ENCODE measurements at places on chromosomes 5 and 9. TPM values are rescaled to one million over a fixed set of nuclear protein-coding genes. Genes with fewer than 3 reads are reported as not detected.

Gene C5orf58
- polyA plus RNA-seq, result 0.24 TPM

Gene IL9
- not detected for polyA plus RNA-seq

Gene ASTN2
- polyA plus RNA-seq, result 8.2 TPM

GRCh38 chr5:156137071-156137869 is 189.7 kb upstream of the SGCD start:
- DNase-seq, result no peak

GRCh38 chr5:171365351-171365750 is 22.3 kb upstream of the NPM1 start:
- no peak for DNase-seq

DNA sequence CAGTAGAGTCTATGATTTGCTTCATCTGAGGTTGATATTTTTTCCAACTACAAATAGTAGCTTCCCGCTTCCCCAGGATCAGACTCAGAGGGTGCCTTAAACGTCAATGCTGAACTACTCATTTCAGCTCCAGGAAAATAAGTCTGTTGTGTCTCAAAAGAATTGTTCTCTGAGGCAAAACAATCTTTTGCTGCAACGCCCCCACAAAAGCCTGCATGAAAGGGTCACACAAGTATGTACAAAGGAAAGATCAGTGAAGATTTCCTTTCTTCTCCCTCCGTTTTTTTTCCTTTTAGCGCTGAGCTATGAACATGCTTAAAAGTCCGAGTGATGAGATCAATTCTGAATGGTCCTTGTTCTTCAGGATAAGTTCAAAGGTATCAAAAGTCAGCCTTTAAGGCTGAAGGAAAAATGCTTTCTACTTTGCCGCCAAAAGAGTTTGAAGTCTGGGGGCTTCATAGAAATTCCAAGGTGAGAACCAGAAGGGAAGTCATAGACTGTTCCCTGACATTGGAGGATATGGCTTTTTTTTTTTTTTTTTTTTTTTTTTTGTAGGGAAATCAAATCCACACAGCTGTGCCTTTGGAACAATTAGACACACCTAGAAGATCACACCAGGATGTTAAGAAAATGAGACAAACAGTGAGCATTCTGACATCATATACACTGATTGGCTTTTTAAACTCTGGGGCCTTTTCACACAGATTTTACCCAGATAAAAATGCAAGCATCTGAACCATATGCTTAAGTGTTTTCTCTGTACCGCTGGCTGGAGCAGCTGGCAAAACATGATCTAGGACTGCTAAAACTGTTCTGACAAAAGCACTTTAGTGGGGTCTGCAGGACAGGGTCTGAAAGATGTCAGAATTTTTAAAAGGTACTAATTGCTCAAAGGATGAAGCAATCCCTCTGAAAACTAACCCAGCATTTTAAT is 329.3 kb downstream of the ENC1 start:
- DNase-seq, result no peak

DNA sequence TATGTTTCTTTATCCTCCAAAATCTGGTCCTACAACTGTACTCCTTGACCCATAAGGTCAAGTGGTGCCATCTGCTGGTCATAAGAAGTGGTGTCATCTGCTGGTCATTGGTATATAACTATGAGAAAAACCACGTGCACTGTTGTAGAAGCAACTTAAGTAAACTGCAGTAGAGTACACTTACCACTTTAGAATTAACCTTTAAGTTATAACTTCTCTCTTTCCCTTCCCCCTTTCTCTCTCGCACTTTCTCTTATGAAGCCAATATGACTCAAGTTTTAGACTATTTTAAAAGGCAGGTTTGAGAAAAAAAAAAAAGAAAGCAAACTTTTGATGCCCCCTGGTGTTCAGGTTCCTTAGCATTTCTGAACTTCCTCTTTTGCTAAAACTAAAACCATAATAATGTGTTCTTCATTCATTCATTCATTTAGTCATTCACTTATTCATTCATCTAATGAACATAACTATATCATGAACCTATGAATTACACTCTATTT is 12.8 kb upstream of the MTAP start:
- no peak for DNase-seq

- no peak for DNase-seq
Observed at GRCh38 chr5:50929174-50929573, 262.7 kb downstream of the PARP8 start.

GRCh38 chr5:174500636-174501035 is 223.7 kb upstream of the MSX2 start:
- no peak for DNase-seq

DNA sequence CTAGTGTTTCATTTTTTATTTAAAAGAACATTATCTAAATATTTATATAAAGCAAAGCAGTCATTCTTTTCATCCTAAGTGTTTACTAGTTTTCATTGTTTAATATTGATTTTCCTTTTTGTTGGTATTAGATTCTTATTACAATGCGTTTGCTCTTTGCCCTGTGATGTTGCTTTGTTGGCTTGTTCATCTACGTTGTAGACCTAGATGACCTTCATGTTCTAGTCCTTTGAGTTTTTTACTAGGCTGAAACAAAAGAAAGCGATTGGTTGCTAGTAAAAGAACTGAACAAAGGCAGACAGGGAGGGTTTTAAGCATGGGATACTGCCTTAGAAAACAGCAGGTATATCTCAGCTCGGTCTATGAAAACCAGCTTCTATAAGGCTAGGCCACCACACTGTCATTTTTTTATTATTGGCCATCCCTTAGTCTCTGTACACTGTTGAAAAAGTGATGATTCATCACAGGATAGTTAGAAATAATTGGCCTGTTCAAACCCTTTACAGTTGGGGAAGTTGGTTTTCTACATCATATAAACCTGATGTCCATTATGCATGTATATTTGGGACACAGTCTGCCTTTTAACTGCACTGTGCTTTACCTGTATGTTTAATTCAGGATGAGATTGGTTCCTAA is 119.0 kb downstream of the ZCCHC7 start:
- no peak for DNase-seq

GRCh38 chr5:122054266-122054665 is 23.8 kb downstream of the LOX start:
- DNase-seq, result no peak

- DNase-seq, result no peak
Observed at GRCh38 chr5:169003721-169004541, 297.0 kb downstream of the SLIT3 start.

GRCh38 chr5:39816866-39817265 is 392.1 kb upstream of the DAB2 start:
- no peak for DNase-seq

GRCh38 chr5:26487553-26487952 is 550.8 kb downstream of the CDH9 start:
- no peak for DNase-seq

- DNase-seq, result no peak
Observed at GRCh38 chr5:159819591-159820411, 96.5 kb upstream of the ADRA1B start.

Measured in H1 (cell line).